ENCODE measurements at places on chromosomes 13 and 19.

DNA sequence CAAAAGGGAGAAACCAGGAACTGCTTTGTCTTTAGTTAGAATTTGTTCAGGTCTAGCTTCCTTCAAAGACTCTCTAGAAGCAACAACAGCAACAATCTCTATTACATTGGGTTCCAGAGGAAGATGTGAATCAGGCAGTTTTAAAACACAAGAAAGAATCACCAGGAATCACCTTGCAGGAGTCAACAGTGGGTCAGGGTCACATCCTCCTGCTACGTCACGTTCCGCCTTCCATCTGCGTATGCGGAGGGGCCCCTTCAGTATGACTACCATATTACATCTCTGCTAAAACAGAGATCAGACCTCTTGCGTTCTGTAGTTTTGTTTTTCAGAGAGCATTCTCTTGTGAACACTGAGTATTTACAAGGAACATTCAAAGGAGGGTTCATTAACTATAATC, 147.8 kb upstream of the STARD13 start:
- DNase-seq = no peak

DNA sequence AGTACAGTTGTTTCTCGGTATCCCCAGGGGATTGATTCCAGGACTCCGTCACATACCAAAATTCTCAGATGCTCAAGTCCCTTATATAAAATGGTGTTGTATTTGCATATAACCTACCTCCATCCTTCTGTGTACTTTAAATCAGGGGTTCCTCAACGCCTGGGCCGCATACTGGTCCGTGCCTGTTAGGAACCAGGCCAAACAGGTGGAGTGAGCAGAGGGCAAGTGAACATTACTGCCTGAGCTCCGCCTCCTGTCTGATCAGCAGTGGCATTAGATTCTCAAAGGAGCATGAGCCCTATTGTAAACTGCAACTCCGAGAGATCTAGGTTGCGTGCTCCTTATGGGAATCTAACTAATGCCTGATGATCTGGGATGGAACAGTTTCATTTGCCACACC, 42.2 kb upstream of the KCTD4 start:
- no peak for DNase-seq

DNA sequence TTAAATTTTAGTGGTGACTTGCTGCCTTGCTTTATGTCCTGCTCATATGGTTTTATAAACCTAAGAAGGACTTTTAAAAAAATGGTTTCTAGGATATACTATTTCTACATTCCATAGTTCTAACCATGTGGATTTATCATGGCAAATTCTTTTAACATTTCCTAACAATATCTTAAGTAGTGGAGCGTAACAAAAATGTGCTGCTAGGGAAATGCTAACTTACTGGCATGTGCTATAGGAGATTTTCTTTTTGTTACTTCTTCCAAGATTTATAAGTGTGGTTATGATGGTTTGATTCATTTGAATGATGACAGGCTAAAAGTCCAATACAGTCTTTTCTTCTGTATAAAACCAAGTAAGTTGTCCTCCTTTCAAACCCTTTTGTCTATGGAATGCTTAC, 713.7 kb downstream of the SLITRK1 start:
- no peak for DNase-seq

DNA sequence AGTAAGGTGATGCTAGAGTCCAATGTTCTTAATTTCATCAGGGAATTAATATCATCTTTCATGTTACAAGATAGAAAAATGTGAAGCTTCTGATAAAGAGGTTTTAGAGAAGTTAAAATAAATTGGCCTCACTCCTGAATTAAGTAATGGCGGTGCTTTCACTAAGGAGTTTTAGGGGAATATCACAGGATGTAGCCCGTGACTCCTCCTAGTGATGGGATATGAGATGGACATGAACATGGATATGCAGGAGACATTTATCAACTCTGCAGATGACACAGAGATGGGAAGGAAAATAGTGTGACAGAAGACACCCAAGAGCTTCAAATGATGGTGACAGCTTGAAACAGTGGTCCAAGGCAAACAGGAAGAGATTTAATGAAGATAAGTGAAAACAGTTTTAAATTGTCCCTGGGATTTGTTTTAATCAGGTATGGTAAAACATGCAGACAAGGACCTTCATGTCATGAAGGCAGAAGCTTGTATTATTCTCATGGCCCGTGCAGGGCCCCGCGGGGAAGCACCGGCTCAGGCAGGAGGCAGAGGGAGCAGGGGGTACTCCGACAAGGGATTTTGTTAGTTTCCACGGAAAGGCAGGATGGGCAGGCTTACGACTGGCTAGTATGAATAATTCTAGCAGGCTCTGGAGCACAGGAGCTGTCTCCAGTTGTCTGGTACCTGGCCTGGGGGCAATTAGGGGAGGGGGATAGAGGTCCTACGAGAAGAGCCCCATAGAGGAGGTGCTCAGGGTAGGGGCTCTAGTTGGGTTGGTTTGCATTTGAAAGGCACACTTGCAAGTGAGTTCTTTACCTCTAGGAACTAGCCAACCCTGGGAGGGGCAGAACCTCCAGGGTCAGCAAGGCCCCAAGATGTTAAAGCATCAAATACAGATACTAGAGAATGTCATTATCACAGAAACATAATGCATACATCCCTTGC, 38.7 kb upstream of the FARP1 start:
- DNase-seq = no peak

DNA sequence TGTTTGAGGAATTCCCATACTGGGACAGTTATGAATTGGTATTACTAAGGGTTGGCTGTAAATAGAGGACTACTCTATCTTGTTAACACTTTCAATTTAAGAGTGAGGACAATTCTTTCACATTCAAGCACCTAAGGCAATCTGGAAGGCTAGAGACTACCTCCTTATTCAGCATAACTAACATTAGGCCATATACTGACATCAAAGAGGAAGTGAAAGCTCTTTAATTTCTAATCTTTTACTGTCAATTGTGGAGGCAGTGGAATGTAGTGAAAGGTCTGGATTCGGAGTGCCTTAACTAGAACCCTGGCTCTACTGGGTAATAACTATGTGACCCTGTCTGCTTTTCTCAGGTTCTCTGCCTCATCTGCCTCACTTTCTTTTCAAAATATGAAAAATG, 134.0 kb downstream of the UFM1 start:
- DNase-seq = no peak

- DNase-seq = no peak
These were observed 16.6 kb downstream of the PLIN4 start for GRCh38 chr19:4501691-4502090.

DNA sequence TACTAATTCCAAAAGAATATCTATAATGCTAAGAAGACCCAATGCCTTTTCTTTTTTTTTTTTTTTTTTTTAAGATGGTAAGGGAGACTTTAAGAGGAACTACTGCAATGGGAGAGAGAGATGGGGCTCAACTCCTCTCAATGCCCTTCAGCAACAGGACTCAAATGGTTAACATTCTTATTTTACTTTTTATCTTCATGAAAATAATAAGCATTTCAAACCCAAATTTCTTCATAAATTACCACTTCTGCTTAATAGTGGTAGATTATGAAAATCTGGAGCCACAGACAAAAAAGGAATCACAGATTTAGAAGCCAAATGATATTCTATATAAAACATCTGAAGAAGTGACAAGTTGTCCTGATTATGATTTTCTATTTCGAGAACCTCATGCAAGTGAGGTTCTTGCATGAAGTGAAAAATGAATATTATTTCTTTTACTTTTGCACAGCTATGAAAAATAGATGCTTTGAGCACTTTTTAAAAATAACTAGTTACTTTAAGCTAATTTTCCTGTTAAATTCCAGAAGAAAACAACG, 74.2 kb downstream of the SERP2 start:
- DNase-seq = no peak

DNA sequence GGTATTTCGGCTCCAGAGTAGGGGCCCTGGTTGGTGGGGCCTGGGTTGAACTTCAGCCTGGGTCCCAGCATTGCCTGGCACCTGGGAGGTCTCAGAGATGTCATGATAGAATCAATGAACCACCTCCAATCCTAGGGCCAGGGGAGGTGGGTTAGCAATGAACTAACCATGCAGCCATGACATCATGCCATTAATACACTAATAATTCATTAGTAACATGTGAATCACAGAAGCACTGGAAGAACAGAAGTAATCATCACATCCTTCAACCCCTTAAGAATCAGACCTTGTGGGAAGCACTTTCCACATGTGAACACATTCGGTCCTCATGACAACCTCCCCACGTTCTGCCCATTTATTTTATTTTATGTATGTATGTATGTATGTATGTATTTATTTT, 6.9 kb downstream of the NOSIP start:
- no peak for DNase-seq

GRCh38 chr19:38727868-38728660, 16.2 kb downstream of the CAPN12 start:
- DNase-seq = no peak

DNA sequence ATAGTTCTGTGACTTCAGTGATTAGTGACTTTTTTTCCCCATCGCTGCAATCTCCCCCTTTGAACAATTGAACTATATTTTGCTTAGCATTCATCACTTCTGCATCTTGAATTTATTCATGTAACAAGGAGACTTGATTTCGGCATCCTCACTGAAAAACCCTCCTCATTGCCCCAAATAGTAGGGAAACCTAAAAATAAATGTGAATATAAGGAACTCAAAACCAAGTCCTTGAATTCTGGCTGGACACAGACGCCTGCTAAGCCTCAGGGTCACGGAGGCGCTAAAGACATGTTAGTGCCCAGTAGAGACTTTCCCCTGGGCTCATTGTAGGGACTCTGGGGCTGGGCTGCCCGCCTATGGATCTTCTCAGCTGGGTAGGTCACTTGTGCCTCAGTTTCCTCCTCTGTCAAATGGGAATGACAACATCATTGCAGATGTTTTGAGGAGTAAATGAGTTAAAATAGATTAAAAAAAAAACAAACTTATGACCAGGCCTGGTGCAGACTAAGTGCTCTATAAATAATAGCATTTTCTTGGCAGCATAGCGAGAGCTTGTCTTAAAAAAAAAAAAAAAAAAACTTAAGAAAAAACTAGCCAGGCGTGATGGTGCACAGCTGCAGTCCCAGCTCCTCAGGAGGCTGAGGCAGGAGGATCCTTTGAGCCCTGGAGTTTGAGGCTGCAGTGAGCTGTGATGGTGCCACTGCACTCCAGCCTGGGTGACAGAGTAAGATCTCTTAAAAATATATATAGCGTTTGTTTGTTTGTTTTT, 1.8 kb upstream of the ADGRE5 start:
- DNase-seq = no peak

- no peak for DNase-seq
These were observed 75.2 kb upstream of the UBL3 start for GRCh38 chr13:29925457-29926097.

- no peak for DNase-seq
These were observed 43.5 kb downstream of the PIN1 start for GRCh38 chr19:9878511-9879196.

DNA sequence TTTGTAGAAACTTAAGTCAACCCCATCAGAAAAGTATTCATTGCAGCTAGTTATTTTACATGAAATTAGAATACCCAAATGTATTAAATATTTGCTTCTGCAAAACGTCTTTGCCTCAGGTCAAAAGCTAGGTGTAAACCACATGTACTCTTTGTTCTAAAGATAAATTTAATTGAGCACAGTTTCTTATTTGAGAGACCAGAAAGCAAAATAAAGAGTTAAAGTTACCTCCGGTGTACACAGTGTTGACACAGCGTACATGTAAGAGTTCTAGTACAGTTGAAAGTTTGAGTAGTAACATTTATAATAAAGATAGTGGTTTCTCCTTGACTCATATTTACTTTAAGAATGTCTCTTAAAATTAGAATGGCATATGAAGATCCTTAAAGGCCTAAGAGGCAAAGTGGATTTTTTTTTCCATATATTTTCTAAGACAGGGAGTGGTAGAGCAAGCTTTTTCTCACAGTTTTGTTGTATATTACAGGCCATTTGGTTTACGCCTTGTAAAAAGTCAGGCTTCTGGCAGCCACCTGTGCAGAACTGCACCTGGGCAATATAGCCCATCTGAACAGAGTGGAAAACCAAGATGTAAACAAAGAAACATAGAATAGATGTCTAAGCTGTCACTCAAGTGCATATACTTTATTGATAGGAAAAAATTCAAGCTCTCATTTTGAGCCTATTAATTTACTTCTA, 2.9 kb downstream of the LRCH1 start:
- no peak for DNase-seq

DNA sequence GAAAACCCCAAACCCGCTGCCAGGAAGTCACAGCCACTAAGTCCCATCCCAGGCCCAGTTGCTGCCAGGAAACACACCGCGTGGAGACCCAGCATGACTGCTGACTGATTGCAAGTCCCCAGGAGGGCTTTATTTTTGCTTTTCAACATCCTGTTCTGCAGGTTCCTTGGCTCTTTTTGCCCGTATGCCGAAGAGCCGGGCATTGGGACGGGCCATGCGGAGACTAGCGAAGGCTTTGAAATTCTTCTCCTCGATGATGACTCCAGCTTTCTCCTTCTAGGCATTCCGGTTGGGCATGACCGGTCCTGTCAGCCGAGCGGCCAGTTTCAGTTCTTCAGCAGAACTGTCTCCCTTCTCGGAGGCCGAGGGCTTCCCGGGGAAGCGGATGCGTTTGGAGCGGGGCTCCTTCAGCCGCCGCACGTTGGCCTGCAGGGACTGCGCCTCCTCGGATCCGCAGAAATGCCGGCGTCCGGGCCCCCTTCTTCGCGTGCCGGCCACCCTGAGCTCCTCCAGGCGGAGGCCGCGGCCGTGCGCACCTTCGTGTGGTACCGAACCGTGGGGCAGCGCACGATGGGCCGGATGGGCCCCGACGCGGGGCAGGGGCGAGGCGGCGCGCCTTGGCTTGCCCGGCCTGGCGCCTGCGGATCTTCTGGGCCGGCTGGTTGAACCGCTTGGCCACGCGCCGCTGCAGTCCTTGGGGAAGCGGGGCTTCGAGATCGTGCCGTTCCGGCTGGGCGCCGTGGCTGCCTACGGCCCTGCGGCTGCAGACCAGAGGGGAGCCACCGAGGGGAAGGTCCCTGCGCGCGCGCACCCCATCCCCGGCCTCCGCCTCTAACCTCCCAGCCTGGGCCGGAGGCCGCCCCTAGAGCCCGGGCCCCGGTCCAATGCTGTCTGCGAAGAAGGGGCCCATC, 15.2 kb downstream of the ZSCAN5C start:
- DNase-seq = no peak

DNA sequence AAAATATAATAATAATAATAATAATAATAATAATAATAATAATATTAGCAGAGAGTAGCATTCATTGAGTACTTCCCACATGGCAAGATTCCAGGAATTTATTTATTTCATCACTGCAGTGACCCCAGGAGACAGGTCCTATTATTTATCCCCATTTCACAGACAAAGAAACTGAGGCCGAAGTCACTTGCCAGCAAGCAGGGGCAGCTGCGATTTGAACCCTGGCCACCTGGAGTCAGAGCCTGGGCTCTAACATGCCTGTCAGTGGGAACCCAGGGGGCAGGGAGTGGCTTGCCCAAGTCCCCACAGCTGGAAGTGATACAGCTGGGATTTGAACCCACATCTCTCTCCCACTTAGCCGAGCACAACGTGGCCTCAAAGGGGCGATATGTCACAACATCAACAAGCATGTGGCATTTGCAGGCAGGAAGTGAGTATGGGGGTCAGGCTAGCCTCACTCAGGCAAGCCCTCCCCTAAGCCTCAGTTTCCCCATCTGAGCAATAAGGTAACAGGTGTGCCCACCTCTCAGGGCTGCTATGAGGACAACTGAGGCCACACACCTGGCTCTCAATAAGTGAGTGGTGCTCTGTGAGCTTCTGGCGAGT, 2.9 kb downstream of the SHFL start:
- DNase-seq = no peak
